ENCODE measurements at places on chromosomes 12 and 14. TPM values are rescaled to one million over a fixed set of nuclear protein-coding genes. Genes with fewer than 3 reads are reported as not detected.

DNA sequence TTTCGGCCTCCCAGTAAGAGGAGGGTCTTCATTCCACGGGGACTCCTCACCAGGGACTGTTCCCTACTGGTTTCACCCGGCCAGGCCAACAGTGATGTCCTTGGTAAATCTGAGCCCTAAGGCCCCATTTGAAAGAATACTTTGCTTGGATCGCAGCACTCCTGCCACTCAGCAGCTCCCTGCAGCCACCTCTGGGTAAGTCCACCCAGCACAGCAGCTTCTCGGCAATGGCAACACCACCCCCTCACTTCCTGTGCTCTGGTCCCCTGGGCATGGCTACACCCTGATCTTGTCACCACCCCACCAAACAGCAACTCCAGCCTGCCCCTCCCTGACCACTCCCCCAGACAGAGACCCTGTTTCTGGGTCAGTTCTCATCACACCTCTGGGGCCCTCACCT lies 100.3 kb downstream of the SETD3 start:
- DNase-seq, result no peak
- H3K27me3 ChIP-seq, result no peaks in the 10 kb centered on the region
- no peaks in the 10 kb centered on the region for H3K4me1 ChIP-seq
- H3K36me3 ChIP-seq, result no peaks in the 10 kb centered on the region
- no peak overlapping the region for H3K4me3 ChIP-seq
- H3K27ac ChIP-seq, result no peak overlapping the region

LRRIQ1 gene
- 0.17 TPM for total RNA-seq

GRCh38 chr14:73602994-73603393 lies 9.3 kb upstream of the ACOT6 start:
- H3K4me1 ChIP-seq, result no peaks in the 10 kb centered on the region
- no peak overlapping the region for H3K4me3 ChIP-seq
- H3K27me3 ChIP-seq, result no peaks in the 10 kb centered on the region
- no peaks in the 10 kb centered on the region for H3K36me3 ChIP-seq
- no peak overlapping the region for H3K27ac ChIP-seq

GRCh38 chr12:75558287-75558686 lies 46.9 kb upstream of the KRR1 start:
- H3K27ac ChIP-seq, result no peak overlapping the region
- no peaks in the 10 kb centered on the region for H3K36me3 ChIP-seq
- peaks cover 9% of the 10 kb centered on the region for H3K4me1 ChIP-seq
- no peak for DNase-seq

- no peaks in the 10 kb centered on the region for H3K4me1 ChIP-seq
- no peak for DNase-seq
- H3K36me3 ChIP-seq, result no peaks in the 10 kb centered on the region
- H3K4me3 ChIP-seq, result no peak overlapping the region
- H3K27me3 ChIP-seq, result no peaks in the 10 kb centered on the region
These were observed 446.7 kb upstream of the GARIN6 start for GRCh38 chr12:99200711-99201384.

MED6 gene
- 21.7 TPM for total RNA-seq

DNA sequence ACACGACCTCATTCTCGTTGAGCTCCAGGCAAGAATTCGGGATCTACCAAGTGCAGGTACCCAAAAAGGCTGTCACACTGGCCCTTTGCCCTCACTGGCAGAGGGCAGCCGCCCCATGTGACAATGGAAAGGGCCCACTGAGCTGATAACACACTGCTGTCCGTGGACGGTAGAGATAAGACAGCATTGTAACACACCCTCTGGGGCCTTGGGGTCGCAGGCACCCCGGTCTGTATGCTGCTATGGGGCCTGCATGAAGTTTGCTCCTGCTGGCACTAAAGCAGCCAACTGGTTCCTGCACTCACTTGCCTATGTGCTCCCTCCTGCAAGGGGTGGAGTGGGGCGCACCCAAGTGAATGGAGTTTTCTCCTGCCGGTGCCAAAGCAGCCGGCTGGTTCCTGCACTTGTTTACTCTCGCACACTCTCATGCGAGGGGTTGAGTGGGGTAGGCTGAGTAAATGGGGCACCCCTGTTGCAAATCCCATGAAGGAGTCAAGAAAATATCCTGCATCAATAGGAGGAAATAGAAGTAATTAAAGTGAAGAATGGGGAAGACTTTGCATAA lies 477.9 kb downstream of the ATP23 start:
- H3K27me3 ChIP-seq, result no peaks in the 10 kb centered on the region
- DNase-seq, result no peak
- no peak overlapping the region for H3K27ac ChIP-seq
- no peaks in the 10 kb centered on the region for H3K4me1 ChIP-seq
- H3K36me3 ChIP-seq, result no peaks in the 10 kb centered on the region
- H3K4me3 ChIP-seq, result no peak overlapping the region

All from esophagus muscularis mucosa (tissue), 4 donors.